HuH-7 (cell line): ENCODE measurements at places on chromosomes 2 and 18.

DNA sequence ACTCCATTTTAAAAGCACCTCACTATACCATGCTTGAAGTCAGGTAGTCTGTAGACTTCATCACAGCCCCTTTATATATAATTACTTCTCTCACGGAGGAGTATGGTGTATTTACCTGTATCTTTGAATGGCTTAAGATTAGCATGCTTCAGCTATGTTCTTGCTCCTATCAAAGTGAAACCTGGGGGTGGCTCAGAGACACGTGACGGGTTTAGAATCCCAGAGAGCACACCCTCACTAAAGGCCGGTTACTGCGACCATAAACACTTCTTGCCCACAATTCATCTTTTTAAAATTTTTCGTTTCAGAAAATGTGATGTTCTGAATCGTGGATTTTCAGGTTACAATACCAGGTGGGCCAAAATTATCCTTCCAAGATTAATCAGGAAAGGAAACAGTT, 3.6 kb downstream of the IAH1 start:
- DNase-seq: no peak

- no peak for DNase-seq
Observed at GRCh38 chr18:9926223-9926894, 12.5 kb downstream of the VAPA start.

- peak; percentile 56 for DNase-seq
Observed at GRCh38 chr2:168758970-168759820, 43.2 kb upstream of the NOSTRIN start.

DNA sequence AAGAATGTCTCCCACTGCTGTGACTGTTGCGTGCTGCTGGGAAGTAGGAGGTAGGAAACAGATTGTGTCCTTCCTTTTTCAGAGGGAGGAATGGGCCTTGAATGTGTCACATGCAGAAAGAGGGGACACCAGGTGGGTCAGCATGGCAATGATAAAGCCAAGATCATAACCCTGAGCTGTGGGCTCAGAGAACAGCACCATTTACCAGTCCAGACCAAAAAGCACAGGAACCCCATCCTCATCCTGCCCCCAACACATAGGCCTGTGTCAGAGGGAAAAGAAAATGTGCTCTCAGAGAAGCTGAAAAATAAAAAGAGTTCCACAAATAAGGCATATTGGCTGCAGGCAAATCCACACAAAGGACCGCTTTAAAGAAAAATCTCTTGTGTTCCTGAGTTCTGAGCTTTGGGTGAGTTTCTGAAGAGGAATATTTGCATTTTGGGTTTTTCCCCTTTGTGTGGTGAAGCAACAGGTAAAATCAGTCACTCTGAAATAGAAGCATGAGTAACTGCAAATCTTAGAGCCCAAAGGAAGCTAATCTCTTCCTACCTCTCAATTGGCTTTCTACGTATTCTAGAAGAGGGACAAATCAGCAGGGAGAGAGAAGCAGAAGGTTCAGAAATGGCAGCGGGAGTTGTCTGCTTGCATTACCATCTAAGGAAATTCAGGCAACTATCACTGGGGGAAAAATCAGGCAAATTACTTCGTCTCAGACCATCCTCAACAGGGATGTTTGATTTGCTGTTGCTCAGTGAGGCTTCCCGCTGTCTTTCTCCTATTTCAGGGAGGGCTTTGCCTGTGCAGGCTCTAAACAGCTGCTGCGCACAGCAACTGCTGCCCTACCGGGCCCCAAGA, 106.8 kb downstream of the BCL11A start:
- no peak for DNase-seq

DNA sequence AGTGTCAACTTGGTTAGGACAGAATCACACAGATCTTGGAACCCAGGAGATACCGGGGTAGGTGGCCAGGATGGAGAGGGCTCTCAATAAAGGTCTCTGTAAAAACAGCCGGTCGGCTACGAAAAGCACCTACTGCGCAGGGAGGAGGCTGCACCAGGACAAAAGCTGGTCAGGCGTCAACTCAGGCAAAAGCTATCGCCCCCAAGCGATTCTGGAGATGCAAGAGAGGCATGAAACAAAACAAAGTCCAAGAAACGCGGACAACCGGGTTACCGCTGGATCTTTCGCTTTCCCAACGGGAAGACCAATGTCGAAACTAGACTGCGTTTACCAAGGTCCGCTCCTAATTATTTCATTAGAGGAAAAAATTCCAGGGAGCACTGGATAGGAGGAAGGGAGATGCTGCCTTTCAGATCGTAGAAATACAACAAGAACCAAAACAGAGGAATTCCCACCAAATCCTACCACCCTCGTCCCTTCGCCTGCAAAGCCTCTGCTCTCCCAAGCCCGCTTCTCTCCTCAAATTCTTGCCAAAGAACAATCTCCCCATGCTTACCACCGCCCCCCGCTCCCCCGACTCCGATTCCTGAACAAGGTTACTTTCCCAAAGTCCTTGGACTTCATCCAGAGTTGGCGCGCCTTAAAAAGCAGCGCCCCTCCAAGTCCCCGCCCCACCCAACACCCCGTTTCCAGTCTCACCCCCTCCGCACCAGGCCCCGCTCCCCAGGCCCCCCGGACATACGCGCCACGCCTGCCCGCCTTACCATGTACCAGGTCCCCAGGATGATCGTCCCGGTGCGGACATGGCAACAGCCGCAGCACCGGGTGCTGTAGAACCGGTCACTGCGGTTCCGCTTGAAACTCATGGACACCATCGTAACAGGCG, 539 bp downstream of the LAPTM4A start:
- DNase-seq: peak; percentile 44

- no peak for DNase-seq
Observed at GRCh38 chr2:130374587-130375290, 18.9 kb downstream of the PTPN18 start.

- DNase-seq: no peak
Observed at GRCh38 chr18:13382954-13383827, 164.6 kb downstream of the LDLRAD4 start.

- DNase-seq: no peak
Observed at GRCh38 chr2:286774-287392, 1.0 kb downstream of the ALKAL2 start.

DNA sequence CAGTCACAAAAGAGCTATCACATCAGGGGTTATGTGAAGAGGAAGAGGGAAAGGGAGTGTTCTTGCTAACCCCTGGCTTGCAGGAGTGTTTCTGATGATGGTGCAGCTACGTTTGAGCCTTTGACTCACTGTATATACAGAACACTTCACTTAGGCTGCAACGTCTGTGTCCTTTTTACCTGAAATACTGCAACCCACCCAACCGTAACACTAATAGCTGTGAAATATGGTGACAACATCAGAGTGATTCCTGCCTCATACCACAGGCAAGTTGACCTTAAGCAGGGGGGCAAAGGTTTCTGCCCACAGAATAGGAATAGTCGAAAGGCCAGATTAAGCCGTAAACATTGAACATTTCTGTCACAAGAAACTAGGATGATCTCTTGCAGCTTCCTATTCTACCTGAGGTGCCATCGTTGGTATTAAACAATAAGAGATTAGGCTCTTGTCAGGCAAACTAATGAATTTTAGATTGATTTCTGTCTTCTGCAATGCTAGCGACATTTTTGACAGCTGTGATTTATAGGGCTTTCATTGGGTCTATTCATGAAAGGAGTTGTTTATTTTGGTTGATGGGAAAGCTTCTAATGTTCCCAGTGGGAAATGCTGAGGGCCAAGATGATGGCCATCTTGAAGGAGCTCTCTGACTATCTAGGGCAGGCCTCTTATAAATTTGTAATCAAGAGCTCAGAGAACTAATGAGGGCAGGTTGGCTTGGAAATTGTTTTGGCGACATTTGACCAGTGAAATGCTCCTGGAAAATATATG, 316.8 kb downstream of the PIK3C3 start:
- DNase-seq: no peak

DNA sequence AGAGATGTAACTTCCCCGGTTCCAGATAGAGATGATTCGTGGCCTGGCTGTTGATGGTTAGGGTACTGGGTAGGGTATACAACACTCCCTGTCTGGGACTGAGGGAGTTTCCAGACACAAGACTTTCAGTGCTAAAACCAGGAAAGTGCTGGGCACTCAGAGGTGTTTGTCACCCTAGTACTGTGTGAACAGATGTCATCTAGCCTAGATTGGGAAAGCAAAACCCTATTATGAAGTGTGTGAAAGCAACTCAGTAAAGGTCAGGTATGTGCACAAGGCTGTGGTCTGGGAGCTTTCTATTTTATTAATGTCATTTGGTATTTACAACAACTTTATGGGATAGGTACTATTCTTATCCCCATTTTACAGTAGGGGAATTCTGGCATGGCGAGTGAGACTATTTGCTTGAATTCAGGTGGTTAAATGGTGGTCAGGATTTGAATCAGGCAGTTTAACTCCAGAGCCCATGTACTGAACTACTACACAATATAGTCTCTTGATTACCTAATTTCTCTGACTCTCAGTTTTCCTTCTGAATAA, 2.6 kb downstream of the BZW1 start:
- DNase-seq: no peak

- DNase-seq: no peak
Observed at GRCh38 chr2:154336201-154336600, 362.3 kb upstream of the KCNJ3 start.

DNA sequence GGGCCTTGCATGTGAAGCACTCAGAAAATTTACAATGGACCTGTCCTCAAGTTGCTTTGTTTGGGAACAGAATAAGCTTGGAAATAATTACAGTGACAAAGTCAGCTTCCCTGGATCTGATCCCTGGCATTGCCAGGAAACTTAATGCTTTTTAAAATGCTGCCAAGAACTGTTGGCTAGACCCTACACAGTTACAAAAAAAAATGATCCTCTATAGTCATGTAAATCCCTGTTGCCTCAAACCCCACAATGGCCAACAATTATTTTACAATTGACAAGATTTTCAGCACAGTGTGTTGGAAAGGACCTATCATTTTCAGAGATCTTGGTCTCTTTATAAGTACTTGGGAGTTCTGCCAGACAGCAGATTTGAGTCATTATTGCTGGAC, 470.4 kb upstream of the ACVR2A start:
- no peak for DNase-seq

DNA sequence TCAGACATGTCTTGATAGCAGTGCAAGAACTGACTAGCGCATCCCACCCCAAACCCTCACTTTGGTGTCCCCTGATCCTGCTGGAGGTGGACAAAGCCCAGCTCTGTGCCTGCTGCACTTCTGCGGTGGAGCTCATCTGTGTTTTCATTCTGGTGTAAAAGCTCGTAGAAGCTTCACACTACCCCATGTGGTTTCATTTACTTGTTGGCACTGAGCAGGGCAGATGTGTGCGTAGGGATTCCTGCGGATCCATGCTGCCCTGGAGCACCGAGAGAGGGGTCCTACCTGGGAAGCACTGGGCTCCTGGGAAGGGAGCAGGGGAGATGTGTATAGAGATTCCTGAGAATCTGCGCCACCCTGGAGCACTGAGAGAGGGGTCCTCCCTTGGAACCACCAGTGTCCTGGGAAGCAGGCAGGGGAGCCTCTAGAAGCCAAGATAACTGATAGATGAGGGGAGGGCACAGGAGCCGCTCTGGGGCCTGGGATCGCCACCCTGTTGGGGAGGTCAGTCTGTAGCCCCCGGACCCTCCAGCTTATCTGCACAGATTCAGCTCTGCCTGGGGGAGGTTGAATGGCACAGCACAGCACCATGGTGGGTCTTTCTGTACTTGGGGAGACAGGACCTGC, 106.9 kb upstream of the OTOS start:
- DNase-seq: no peak

DNA sequence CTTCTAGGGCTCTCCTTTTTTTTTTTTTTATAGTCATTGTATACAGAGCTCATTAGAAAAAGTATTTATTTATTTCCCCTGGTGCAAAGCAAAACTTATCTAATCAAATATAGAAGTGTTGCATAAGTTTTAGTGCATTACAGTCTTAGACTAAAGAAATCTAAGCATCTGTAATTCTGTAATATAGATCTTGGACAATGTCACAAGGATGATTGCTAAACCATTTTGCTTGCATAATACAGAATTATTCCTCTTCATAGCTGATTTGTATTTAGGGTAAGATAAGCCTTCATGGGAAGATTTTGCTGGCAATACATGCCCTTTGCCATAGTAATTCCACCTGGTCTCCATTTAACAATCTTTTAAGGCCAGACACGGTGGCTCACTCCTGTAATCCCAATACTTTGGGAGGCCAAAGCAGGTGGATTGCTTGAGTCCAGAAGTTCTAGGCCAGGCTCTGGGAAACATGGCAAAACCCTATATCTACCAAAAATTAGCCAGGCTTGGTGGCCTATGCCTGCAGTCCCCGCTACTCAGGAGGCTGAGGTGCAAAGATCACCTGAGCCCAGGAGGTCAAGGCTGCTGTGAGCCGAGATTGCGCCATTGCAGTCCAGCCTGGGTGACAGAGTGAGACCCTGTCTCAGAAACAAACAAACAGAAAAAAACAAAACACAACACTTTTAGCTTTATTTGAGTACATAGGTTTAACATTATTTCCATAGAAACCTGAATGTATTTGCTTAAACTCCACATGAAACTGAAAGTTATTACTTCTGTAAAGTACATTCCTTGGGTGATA, 2.2 kb upstream of the ACADL start:
- no peak for DNase-seq

GRCh38 chr18:35242426-35242825, 1.6 kb downstream of the ZNF397 start:
- no peak for DNase-seq

DNA sequence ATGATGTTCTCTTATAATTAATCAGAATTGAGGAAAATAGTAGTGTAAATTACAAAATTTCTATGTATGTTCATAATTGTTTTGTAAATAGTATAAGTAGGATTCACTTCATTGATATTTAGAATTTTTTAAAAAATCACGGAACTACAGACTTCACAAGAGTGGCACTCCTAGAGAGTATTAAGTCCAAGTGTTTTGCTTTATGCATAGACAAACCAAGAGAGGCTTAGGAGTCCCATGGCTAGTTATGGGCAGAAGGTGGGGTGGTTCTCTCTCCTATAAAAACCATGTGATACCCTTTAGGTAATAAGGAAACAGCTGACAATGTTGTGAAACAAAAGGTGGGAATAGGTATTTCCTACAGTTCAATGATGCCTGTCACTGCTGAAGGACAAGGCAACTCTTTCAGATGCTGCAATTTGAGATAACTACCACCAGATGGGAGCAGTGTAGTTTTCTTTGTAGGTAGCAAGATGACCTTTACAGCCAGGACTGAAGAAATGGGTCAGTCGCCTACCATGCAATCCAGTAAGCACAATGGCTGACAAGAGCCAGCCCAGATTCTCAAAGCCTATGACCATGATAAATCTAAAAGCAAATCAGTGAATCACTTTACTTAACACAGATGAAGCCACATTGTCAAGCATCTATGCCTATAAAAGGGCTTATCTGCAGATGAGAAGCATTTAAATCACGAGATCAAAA, 83.9 kb downstream of the AAK1 start:
- peak; percentile 56 for DNase-seq

DNA sequence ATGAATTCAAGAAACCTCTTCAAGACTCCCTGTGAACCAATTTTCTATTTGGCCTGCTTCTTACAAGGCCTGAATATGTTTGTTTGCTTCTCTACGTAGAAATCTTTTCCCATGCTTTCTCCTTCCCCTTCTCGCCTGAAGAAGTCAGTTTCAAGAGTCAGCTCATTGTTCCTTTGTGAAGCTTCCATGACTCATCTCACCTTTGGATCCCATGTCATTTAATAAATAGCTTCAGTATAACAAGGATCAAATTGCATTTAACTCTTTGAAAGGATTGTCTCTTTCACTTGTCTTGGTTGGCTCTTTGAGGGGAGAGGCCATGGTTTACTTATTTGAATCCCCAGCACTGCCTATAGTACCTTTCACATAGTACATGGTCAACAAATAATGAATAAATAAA, 28.4 kb downstream of the CPS1 start:
- DNase-seq: no peak
